ENCODE measurements at places on chromosomes 1 and 21.

DNA sequence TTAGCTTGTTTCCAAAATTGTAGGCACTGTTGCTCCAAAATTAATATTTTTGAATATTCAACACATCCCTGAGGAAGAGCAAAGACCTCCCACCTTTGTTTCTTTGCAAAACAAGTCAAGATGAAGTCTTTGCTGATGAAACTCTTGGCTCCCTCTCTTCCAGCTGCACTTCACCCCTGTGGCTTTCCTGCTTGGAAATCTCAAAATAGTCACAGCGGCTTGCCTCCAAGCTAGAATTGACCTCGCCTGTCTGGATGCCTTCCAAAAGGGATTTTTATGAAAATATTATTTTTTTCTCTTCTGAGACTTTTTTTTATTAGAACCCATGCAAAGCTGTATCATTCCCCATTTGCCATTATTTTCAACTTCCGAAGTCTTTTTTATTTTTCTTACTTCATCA is 71.1 kb upstream of the MROH9 start:
- no peak for DNase-seq

DNA sequence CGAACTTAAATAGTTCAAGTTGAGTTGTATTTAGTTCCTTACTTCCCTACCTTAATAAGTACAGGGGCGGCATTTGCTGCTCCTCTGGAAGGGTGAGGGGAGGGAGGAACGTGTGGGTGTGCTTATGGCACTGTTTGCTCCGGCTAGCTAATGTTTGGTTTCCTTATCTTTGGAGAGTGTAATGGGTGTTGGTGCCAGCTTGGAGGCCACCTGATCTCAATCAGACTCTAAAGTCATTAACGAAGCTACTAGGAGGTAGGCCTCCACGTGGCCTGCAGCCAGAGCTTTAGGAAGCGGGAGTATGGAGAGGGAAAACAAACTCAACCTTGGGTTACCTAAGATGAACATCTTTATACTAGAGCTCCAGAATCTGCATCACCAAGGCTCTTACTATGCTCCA is 43.0 kb upstream of the RAP1A start:
- DNase-seq = no peak

- DNase-seq = no peak
Measured at GRCh38 chr1:198125995-198126735, 30.6 kb upstream of the NEK7 start.

DNA sequence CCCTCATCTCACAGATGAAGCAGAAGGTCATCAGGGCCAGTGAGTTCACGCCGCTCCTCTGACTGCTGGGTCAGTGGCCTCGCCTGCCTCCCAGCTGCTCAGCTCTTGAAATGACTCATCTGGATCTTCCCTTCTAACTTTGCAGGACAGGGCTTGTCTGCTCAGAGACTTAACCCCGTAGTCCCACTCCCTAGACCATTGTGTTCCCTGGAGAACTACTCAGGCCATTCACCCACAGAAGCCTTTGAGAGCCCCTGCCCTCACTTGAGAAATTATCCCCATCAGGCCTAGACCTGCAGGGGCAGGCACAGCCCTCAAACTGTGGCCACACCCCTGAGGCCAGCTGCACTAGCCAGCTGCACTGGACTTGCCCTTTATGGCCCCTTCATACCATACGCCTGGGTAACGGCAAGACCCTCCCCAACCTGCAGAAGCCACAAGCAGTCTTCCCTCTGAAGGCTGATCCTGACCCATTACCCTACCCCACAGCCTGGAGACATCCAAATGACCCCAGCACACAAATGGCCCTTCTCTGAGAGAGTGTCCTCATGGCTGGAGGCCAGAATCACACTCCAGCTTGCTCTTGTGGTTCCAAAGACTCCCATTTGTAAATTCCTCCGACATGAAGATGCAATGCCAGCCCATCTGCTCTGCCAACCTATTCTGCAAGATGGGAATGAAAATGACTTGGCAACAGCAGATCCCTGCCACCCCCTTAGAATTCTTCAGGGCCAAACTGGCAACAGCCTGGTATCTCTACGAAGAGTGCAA is 33.2 kb downstream of the RCSD1 start:
- no peak for DNase-seq

DNA sequence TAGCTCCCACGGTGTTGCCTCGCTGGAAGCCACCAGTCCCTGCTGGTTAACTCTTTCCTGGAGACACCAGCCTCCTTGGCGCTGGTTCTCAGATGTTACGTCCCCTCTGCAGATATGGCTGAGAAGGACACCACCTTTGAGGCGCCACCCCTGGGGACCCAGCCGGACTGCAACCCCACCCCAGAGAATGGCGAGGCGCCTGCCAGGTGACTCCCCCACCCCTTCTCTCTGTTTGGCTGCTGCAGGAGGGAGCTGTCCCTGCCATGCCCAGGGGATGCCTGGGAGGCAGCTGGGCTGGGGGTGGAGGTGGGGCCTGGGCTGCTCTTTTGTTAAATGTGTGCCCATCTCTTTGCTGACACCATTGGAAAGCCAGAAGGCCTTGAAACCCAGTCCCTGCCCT is 43.6 kb upstream of the TNFRSF1B start:
- no peak for DNase-seq

- DNase-seq = peak; percentile 70
Measured at GRCh38 chr1:15151377-15151806, 2.2 kb upstream of the TMEM51 start.

GRCh38 chr1:6348511-6349191 is 44.9 kb downstream of the ACOT7 start:
- DNase-seq = peak; percentile 19

DNA sequence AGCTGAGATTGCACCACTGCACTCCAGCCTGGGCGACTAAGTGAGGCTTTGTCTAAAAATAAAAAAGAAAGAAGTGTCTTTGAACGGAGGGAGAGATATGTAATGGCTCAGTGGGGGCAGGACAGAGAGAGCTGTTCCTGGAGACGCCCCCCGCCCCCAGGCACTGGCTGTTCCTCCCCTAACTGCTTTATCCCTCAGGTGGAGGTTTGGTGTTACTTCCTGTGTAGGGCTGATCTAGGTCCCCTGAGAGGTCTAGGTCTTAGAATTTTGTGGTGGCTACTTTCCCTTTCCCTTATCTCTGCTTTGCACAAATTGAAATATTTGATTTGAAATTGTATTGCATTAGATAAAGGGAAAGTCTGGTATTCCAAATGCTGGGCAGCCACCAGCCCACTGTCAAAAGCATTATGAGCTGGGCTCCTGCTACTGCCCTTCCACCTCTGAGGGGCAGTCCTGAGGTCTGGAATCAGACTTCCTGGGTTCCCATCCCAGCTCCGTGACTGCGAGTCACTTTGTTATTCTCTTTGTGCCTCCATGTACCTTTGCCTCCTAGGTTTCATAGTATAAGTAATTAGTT is 134.8 kb upstream of the KIF26B start:
- DNase-seq = no peak

GRCh38 chr1:107963008-107963407 is 2.0 kb downstream of the VAV3 start:
- peak; percentile 7 for DNase-seq

All from WERI-Rb-1 (cell line).